SK-N-MC (cell line): ENCODE measurements at places on chromosomes 5 and 9.

DNA sequence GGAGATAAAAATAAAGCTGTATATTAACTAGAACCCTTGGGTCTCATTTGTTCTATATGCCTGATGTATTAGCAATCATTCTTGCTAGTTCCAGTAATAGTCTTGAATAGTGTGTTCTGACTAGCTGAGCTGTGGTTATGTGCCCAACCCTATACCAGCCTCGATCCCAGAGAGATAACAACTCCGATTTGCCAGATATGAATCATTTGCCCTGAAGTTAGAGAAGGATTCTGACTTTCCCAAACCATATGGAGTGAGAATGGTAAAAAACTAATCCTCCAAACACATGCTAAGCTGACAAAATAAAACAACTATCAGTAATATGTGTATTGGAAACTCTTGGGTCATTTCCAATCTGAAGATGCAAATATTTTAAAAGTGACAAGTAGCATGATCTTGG, 64.8 kb downstream of the ALDH1A1 start:
- DNase-seq = no peak

DNA sequence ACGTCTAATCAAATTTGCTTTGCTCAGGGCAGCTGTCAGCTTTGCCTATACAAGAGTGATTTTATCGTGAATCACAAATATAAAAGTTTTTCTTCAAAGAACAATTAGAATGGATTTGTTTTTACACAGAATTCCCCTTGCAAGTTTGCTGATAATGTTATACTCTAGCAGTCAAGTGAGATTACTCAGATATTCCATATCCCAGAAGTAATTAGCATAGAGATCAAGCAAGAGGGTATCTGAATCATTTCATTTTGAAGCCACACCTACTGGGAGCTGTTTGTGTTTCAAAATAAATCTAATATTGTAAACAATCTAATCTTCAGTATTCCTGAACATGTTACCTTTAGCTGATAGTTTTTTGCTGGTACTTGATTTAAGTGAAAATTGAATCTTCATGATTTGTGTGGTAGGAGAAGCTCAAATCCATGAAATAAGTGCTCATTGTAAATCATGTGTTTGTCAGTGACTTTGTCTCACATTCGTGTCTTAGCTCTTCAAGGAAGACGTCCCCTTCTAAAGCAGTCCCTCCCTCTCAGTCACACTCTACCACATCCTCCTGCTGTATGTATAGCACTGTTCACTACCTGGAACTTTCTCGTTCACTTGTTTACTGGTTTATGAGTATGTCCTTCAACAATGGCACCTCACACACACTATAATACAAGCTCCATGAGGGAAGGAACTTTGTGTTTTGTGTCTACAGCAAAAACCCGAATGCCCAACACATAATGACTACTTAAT, 3.3 kb upstream of the TTC39B start:
- DNase-seq = no peak

- DNase-seq = no peak
Observed at GRCh38 chr9:95103871-95104580, 213.5 kb downstream of the FANCC start.

DNA sequence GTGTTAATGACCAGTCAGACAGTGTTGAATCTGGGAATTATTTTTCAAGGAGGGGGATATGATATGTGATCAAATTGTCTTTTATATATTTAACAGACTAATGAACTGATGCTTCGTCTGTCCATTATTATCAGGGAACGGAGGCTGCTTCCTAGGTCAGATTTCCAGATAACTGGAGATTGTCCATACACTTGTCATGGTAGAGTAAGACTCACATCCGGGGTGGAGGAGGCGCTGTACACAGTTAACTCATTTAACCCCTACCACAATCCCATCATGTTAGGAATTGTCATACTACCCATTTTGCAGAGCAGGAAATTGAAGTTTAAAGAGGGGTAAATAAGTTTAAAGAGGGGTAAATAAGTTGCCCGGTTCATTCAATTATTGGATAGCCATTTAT, 55.9 kb downstream of the ARHGAP26 start:
- DNase-seq = no peak

DNA sequence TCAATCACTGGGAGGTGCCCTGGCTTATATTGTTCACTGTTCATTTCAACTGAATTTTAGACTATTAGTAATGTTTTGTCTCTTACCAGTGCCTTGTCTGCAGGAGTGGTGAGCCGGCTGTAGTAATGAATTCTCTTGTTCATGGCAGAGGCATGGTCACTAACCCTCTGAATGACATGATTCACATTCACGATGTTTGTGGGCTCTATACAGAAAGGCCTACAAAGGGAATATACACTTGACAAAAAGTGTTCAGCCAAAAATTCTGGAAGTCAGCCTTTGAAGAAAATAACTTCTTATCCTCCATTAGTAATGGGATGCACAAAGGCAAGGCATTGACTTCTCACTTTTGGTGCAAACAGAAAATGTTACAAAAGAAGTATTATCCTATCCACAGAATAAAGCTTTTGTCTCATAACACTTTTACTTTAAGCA, 39.6 kb downstream of the SLC38A9 start:
- no peak for DNase-seq

GRCh38 chr5:2710910-2711309, 40.6 kb downstream of the IRX2 start:
- no peak for DNase-seq
